ENCODE measurements at places on chromosomes 16 and 17. TPM values are rescaled to one million over a fixed set of nuclear protein-coding genes. Genes with fewer than 3 reads are reported as not detected.

The WFIKKN1 gene
- under 0.01 TPM for total RNA-seq

The CACNG3 gene
- total RNA-seq = not detected

The KRT20 gene
- total RNA-seq = not detected

The LGALS9B gene
- not detected for total RNA-seq

The HAP1 gene
- not detected for total RNA-seq

The MARVELD3 gene
- total RNA-seq = not detected
